ENCODE measurements at places on chromosomes 6 and 20.

DNA sequence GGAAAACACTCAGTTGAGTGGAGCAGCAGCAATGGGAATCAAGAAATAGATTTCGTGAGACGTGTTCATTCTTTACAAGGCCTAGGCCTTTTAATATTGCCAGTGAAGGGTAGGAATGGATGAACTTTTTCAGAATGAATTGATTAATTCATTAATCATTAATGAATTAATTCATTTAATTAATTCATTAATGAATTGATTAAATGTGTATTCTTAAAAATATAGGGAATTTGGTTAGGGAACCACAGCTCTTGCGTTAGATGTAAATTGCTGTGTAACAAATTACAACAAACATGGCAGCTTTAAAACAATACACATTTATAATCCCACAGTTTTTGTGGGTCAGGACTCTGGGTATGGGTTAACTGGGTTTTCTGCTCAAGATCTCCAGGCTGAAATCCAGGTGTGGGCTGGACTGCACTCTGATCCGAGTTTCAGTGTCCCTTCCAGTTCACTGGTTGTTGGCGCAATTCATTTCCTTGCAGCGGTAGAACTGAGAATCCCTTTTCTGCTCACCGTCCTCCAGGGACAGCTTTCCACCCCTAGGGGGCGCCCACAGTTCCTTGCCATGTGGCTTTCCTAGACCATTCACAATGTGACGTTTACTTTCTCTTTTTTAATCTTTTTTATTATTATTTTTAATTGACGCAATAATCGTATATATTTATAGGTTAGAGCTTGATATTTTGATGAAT lies 32.8 kb upstream of the BCAS1 start:
- peak; percentile 64 for DNase-seq

DNA sequence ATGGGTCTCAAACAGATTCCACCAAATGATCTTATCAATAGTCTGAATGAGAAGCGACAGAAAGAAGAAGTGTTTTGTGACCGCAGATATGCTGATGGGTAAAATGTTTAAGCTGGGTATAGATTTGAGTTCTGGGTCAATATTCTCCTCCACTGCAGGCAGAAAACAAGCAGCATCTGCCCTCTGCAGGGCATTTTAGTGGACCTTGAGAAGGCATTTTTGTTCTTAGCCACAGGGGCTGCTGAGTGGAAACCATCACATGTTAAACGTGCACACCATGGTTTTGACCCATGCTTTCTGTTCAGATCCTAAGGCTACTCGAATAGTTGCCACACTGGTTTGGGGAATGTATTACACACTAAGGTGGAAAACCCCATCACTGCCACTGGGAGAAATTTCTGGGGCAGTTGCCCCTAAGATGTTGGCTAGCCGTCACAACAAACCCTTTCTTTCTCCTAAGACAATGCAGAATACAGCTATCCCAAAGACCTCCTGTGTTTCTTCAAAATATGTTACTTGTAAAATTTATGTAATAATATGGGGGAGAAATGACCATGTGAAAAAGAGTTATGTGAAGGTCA lies 5.5 kb downstream of the POU3F2 start:
- no peak for DNase-seq

DNA sequence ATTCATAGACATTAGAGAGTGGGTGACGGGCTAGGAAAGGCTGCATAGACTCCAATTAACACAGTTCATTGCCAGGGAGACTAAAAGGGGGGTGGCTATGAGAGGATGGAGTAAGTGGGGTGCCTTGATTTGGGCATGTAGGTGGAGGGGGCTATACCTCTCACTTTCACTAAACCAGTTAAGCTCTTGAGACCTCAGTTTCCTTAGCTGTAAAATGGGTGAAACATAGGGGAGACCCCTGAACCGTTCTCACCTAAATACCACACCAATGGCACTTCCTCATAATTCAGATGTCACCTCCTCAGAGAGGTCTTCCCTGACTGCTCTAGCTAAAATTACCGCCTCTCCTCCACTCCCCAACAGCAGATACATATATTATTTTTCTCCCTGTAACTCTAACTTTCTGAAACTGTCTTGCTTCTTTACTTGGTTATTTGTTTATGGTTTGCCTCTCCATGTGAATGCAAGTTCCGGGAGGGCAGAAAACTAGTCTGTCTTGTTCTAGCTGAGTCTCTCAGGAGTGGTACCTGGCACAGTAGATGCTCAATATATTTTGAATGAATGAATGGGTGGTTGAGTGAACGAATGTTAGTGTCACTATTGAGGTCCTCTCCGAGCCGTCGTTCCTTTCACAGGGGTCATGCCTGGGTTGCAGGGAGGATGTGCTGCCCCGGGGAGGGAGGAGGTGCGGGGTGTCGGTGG lies 615 bp upstream of the EYA2 start:
- no peak for DNase-seq

- no peak for DNase-seq
These were observed 141.3 kb downstream of the PXDC1 start for GRCh38 chr6:3610206-3610605.

DNA sequence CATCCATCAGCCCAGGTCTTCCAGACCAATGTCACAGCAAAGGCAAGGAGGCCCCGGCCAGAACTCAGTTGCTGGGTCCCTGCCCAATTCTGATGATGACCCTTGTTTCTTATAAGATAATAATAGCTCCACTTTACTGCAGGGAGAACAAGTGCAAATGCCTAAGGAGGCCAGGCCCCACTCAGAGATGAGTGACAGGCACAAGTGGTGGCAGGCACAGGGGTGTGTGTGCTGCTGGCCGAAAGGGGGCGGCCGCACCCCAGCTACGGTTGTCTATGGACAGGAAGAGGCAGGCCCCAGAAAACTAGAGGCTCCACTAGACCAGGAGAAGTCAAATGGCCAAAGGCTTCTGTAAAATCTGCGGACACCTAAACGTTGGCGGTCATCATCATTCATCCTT lies 28.6 kb downstream of the GNAS-AS1 start:
- no peak for DNase-seq

Data from CD4-positive, alpha-beta T cell treated with Interleukin-10 for 1 hour (primary cell).